ENCODE measurements at places on chromosomes 5 and 9. TPM values are rescaled to one million over a fixed set of nuclear protein-coding genes. Genes with fewer than 3 reads are reported as not detected.

DNA sequence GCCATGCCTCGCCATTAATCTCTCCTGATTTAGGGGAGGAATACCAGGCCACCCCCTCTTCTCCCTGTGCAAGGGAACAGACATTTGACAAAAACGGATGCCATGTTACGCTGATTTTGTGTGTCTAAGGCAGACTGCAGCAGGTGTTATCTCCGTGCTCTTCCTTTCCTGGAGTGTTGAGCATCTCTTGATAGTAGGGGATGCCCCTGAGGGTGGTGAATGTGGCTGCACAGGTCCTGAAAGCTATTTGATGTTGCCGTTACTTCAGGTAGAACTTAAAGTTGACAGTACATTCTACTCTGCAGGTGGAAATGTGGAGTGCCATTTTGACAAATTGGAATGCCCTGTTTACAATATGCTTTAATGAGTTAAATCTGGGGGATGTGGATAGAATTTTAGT, 21.5 kb downstream of the TENT4A start:
- DNase-seq: no peak

GRCh38 chr9:91035825-91036208, 234.2 kb downstream of the SYK start:
- DNase-seq: no peak

DNA sequence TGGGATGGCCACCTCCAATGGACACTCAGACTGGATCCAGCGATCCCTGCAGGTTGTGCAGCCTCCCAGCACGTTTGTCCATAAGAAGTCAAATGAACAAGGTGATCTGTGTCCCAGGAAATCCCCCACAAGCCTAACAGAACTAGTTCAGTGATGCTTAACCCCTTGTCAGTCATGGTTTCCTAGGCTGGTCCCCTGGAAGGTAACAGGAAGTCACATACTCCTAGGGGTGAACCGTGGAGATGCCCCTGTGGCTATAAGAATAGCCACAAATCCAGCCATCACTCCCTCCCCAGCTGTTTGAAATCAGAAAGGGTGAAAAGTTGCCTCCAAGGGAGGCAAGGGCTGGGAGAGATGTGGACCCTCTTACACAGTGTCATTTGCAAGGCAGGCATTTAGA, 22.5 kb downstream of the PAX5 start:
- DNase-seq: no peak

GRCh38 chr9:83425240-83425639, 113.0 kb downstream of the FRMD3 start:
- peak; percentile 76 for DNase-seq

GRCh38 chr5:96256795-96257470, 176.1 kb downstream of the PCSK1 start:
- peak; percentile 28 for DNase-seq

DNA sequence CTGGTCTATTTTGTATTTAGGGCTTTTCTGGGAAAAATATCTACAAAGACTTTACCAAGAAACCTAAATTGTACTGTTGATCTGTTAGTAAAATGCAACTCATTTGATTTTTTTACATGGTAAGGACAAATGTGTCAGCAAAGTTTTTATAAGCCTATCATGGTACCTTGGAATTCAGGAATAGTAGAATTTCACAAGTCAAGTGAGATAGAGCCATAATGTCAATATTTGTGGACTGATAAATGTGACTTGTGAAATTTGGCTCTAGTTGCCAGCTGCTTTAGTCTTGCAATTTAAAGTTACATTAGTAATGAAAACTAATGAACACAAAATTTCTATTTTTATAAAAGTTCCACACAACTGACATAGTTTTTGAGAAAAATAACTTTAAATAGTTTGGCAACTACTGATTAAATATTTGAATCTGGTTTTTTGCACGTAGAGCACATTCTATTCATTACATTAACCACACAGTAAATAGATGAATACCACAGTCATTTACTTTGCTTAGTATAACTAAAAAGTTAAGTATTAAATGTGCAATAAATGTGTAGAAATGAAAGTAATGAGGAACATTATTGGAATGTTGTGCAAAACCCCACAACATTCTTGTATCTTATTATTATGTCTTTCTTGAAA, 41.2 kb upstream of the RIOK2 start:
- DNase-seq: no peak

- DNase-seq: peak; percentile 87
These were observed 35.4 kb downstream of the DOCK8 start for GRCh38 chr9:250039-250438.

The GKAP1 gene
- total RNA-seq: 9.6 TPM

The NPDC1 gene
- 8.2 TPM for total RNA-seq

The FOXD4 gene
- 0.05 TPM for total RNA-seq

The ARL14EPL gene
- 0.37 TPM for total RNA-seq

All from M059J (cell line).